ENCODE measurements at places on chromosomes 1 and 21.

- DNase-seq, result no peak
These were observed 33.0 kb downstream of the RUNX1 start for GRCh38 chr21:35016071-35016470.

DNA sequence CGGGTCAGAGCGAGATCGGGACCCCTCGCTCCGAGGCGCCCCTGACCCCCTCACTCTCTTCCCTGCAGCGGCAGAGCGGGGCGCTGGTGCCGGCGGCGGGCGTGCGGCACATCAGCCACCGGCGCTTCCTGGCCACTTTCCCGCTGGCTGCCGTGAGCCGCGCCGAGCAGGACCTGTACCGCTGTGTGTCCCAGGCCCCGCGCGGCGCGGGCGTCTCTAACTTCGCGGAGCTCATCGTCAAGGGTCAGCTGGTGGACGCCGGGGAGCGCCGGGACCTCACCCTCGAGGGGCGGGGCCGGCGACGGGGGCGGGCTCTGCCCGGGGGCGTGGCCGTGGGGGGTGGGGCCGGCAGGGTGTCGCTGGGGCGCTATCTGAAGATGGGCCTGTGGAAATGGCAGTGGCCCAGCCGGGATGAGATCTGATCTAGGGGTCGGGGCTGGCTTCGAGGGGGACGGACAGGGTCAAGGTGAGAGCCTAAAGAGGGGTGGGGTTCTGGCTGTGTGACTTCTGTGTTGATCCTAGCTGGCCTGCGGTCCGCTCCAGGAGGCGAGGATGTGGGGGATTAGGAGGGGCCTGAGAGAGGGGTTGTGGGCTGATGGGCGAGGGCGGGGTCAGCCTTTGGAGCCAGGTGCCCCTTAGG, 23.6 kb downstream of the PTPRU start:
- no peak for DNase-seq

GRCh38 chr1:70847013-70847412, 200.6 kb downstream of the PTGER3 start:
- no peak for DNase-seq

GRCh38 chr1:95007687-95008086, 65.1 kb downstream of the ALG14 start:
- DNase-seq, result no peak

DNA sequence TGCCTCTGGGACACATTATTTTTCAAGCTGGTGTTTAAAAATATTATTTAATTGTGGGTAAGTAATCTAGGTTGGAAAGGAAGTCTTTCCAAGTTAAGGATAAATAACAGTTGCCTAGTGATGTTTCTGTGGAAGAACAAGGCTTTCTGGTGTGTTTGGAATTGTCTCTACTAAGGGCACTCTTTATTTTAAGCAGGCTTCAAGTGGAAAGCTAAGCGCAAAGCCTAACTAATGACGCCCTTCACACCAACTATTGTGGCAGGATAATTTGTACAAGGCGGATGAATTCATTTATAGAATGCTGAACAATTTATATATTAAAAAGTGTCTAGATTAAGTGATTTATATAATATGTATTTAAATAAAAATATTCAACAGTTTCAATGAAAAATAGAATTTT, 25.1 kb upstream of the RWDD3 start:
- no peak for DNase-seq

Data from CD4-positive, alpha-beta T cell treated with Interferon alpha-2 for 1 hour (primary cell).